ENCODE measurements at places on chromosomes 13 and 19. TPM values are rescaled to one million over a fixed set of nuclear protein-coding genes. Genes with fewer than 3 reads are reported as not detected.

Gene ZNF571
- total RNA-seq: 0.64 TPM

Gene KLK2
- not detected for total RNA-seq

Gene GGN
- 0.17 TPM for total RNA-seq

Gene PAN3
- 37.0 TPM for total RNA-seq

Gene ZNF536
- not detected for total RNA-seq

Gene MYCBP2
- total RNA-seq: 101 TPM

Gene C5AR1
- total RNA-seq: 1.4 TPM

Gene ALKBH6
- total RNA-seq: 48.3 TPM

Gene TEX29
- total RNA-seq: 0.42 TPM

- no peak overlapping the region for H3K27ac ChIP-seq
- H3K4me3 ChIP-seq: no peak overlapping the region
- H3K36me3 ChIP-seq: no peaks in the 10 kb centered on the region
- DNase-seq: no peak
- H3K4me1 ChIP-seq: peaks cover 4% of the 10 kb centered on the region
Measured at GRCh38 chr19:33032218-33032781, 32.4 kb downstream of the RHPN2 start.

GRCh38 chr13:76882431-76882830 is 3.8 kb downstream of the KCTD12 start:
- peaks cover 37% of the 10 kb centered on the region for H3K4me1 ChIP-seq
- H3K27me3 ChIP-seq: peaks cover 7% of the 10 kb centered on the region
- H3K36me3 ChIP-seq: no peaks in the 10 kb centered on the region
- H3K4me3 ChIP-seq: no peak overlapping the region

DNA sequence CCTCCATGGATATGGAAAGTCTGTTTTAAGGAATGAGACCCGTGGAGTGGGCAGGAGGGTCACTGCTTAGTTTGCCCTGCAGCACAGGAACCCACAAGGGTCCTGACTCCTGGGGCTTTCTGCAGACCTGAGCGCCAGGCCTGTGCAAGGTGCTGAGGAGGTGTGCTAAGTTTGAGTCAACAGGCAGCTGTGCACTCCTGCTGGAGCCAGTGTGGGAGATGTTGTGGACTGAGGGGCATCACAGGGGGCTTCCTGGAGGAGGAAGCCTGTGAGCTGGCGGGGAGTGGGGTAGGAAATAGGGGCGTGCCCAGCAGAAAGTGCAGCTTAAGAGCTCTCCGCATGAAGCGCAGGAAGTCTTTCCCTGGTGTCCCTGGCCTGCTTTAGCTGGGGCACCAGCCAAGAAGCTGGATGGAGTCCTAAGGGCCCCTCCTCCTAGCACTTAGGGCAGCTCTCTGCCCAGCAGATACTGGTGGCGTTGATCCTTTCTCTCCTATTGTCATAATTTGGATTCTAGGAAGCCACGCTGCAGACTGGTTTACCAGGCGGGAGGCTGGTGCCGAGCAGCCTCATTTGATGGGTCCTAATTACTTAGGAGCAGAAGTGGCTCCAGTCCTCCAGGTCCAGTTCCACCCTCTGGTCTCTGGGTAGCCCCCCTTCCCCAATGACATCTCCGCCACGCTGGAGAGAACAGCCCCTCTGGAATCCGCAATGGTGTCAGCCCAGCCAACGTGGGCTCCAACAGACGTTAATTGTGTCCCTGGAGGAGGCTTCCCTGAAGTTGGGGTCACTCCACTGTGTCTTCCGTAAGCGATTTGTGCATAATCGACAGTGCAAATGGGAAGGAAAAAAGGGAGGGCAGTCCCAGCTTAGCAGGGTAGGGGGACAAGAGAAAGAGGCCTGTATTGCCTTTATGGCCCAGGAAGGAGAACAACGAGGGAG is 309.2 kb downstream of the ZNF536 start:
- no peak for DNase-seq
- H3K4me3 ChIP-seq: no peak overlapping the region
- no peak overlapping the region for H3K27ac ChIP-seq
- H3K4me1 ChIP-seq: no peaks in the 10 kb centered on the region

- H3K36me3 ChIP-seq: peaks cover 22% of the 10 kb centered on the region
- H3K4me1 ChIP-seq: peaks cover 32% of the 10 kb centered on the region
- peak overlapping the region; percentile 77 for H3K27ac ChIP-seq
- peak overlapping the region; percentile 80 for H3K4me3 ChIP-seq
- H3K27me3 ChIP-seq: no peaks in the 10 kb centered on the region
- DNase-seq: no peak
Measured at GRCh38 chr19:55650126-55650557, 2.1 kb downstream of the CCDC106 start.

GRCh38 chr19:1653300-1653628 is 849 bp upstream of the TCF3 start:
- H3K36me3 ChIP-seq: peaks cover 8% of the 10 kb centered on the region
- H3K27me3 ChIP-seq: peaks cover 1% of the 10 kb centered on the region
- H3K4me3 ChIP-seq: peak overlapping the region; percentile 79
- H3K4me1 ChIP-seq: peaks cover 16% of the 10 kb centered on the region

DNA sequence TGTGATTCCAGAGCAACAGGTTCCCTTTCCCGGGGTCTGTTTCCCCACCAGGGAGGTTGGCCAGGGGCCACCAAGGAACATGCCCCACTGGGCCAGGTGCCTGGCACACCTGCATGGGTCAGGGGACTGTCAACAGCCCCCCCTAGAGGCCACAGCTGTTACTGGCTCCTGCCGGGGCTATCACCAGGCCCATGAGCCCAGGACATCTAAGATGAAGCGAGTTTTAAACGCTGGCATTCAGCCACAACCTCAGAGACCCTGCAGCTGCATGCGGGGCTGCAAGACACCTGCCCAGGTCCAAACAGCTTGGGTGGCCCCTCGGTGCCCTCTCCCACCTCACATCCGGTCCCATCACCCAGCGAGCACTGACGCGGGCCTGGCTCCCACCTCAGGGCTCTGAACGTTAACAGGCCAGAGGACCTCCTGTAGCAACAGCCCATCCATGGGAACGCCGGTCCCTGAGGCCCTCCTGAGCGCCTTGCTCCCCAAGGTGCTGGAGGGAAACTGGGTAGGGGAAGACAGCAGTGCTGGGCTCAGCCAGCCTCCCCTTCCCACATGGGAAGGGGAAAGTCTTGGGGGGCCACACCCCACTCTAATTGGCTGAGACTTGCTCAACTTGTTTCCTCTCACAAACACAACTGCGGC is 12.0 kb downstream of the KHSRP start:
- H3K27ac ChIP-seq: no peak overlapping the region
- peaks cover 15% of the 10 kb centered on the region for H3K36me3 ChIP-seq
- H3K4me3 ChIP-seq: no peak overlapping the region
- no peaks in the 10 kb centered on the region for H3K4me1 ChIP-seq
- peaks cover 2% of the 10 kb centered on the region for H3K27me3 ChIP-seq

GRCh38 chr19:28949535-28949934 is 263.4 kb downstream of the UQCRFS1 start:
- no peak for DNase-seq
- no peaks in the 10 kb centered on the region for H3K4me1 ChIP-seq
- H3K27ac ChIP-seq: no peak overlapping the region
- H3K27me3 ChIP-seq: peaks cover 1% of the 10 kb centered on the region

GRCh38 chr19:6828698-6829633 is 56.5 kb downstream of the VAV1 start:
- peak overlapping the region; percentile 49 for H3K27ac ChIP-seq
- peak; percentile 19 for DNase-seq
- no peaks in the 10 kb centered on the region for H3K27me3 ChIP-seq
- H3K4me1 ChIP-seq: peaks cover 9% of the 10 kb centered on the region
- H3K4me3 ChIP-seq: no peak overlapping the region
- H3K36me3 ChIP-seq: peaks cover 60% of the 10 kb centered on the region

DNA sequence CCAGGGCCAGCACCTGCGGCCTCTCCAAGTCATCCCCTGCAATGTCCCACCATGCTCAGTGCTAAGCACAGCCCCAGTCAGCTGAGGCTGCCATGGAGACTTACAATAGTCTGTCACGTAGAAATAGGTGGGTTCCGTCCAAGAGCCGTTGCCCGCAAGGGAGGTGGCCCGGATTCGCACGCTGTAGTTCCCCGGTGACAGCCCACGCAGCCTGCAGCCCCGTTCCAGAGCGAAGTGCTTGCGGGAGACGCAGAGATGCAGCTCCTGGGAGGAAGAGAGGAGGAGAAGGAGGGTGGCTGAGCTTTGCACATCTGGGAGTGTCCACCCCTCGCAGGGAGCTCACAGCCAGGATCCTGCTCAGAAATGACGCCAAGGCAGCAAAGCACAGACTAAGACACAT is 62.6 kb downstream of the ZNF557 start:
- no peak overlapping the region for H3K27ac ChIP-seq
- H3K4me3 ChIP-seq: no peak overlapping the region
- H3K27me3 ChIP-seq: no peaks in the 10 kb centered on the region
- no peaks in the 10 kb centered on the region for H3K4me1 ChIP-seq

DNA sequence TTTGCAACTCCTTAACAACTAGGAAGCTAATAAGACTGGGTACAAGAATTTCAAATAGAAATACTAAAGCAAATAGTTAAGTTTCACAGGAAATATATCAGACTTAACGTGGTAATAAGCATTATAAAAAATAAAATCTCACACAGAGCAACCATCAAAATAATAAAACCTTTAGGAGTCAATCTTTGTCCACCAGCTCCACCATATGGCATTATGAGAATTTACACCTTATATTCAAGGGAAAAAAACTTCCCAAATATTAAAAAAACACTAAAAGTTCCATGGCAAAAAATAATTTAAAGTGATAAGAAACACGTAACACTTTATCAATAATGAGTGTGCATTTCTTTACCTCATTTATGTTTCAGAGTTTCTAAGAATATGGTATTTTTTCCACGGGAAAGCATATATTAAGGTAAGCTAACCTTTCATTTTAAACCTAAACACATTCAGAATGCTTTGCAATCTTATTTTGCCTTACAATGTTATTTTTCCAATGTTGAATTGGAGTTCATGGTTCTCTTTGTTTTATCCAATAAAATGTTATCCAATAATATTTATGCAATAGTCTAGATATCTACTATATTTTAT is 423.2 kb upstream of the SGCG start:
- H3K36me3 ChIP-seq: no peaks in the 10 kb centered on the region
- no peak overlapping the region for H3K4me3 ChIP-seq
- DNase-seq: no peak
- peaks cover 2% of the 10 kb centered on the region for H3K27me3 ChIP-seq
- H3K27ac ChIP-seq: no peak overlapping the region
- H3K4me1 ChIP-seq: no peaks in the 10 kb centered on the region

GRCh38 chr13:109628251-109628699 is 158.1 kb downstream of the IRS2 start:
- no peaks in the 10 kb centered on the region for H3K27me3 ChIP-seq
- no peaks in the 10 kb centered on the region for H3K4me1 ChIP-seq
- H3K36me3 ChIP-seq: no peaks in the 10 kb centered on the region

DNA sequence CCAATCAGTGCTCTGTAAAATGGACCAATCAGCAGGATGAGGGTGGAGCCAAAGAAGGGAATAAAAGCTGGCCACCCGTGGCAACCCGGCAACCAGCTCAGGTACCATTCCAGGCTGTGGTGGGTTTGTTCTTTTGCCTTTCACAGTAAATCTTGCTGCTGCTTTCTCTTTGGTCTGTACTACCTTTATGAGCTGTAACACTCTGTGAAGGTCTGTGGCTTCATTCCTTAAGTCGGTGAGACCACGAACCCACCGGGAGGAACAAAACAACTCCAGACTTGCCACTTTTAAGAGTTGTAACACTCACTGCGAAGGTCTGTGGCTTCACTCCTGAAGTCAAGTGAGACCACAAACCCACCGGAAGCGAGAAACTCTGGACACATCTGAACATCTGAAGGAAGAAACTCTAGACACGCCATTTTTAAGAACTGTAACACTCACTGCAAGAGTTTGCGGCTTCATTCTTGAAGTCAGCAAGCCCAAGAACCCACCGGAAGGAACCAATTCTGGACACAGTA is 16.5 kb upstream of the SPACA6 start:
- peaks cover 2% of the 10 kb centered on the region for H3K27me3 ChIP-seq
- H3K27ac ChIP-seq: no peak overlapping the region
- no peak for DNase-seq
- no peak overlapping the region for H3K4me3 ChIP-seq
- H3K36me3 ChIP-seq: no peaks in the 10 kb centered on the region

DNA sequence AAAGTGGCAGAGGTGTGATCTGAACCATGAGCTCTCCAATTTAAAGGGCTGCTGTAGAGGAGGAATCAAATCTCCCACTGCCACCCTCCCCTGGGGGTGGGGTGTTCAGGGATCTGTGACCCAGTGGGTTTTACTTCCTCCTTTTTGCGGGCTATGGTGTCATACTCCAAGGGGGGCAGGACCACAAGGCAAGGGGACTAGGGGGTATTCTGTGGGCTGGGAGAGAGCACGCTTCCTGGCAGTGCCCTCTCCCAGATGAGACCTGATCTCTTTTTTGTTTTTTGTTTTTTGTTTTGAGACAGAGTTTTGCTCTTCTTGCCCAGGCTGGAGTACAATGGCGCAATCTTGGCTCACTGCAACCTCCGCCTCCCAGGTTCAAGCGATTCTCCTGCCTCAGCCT is 10.3 kb downstream of the PLD3 start:
- no peak for DNase-seq
- no peaks in the 10 kb centered on the region for H3K27me3 ChIP-seq
- H3K36me3 ChIP-seq: peaks cover 2% of the 10 kb centered on the region
- no peak overlapping the region for H3K4me3 ChIP-seq
- H3K27ac ChIP-seq: no peak overlapping the region

- H3K4me1 ChIP-seq: no peaks in the 10 kb centered on the region
- no peak overlapping the region for H3K4me3 ChIP-seq
- H3K27ac ChIP-seq: no peak overlapping the region
- DNase-seq: no peak
- no peaks in the 10 kb centered on the region for H3K36me3 ChIP-seq
Measured at GRCh38 chr19:34244611-34245299, 9.6 kb upstream of the GARRE1 start.

GRCh38 chr19:50501186-50501567 is 9.8 kb downstream of the JOSD2 start:
- H3K4me3 ChIP-seq: no peak overlapping the region
- no peak for DNase-seq
- no peaks in the 10 kb centered on the region for H3K36me3 ChIP-seq
- no peaks in the 10 kb centered on the region for H3K4me1 ChIP-seq

GRCh38 chr19:29397748-29398147 is 128.0 kb upstream of the VSTM2B start:
- no peak overlapping the region for H3K27ac ChIP-seq
- H3K4me3 ChIP-seq: no peak overlapping the region
- H3K4me1 ChIP-seq: no peaks in the 10 kb centered on the region
- H3K27me3 ChIP-seq: peaks cover 2% of the 10 kb centered on the region
- DNase-seq: no peak

- H3K27ac ChIP-seq: no peak overlapping the region
- peaks cover 7% of the 10 kb centered on the region for H3K4me1 ChIP-seq
- H3K27me3 ChIP-seq: peaks cover 12% of the 10 kb centered on the region
- DNase-seq: peak; percentile 43
Measured at GRCh38 chr19:48290771-48291488, 21.0 kb downstream of the ZNF114 start.

- DNase-seq: no peak
- no peak overlapping the region for H3K27ac ChIP-seq
- peaks cover 33% of the 10 kb centered on the region for H3K4me1 ChIP-seq
- H3K4me3 ChIP-seq: no peak overlapping the region
- H3K36me3 ChIP-seq: peaks cover 20% of the 10 kb centered on the region
- no peaks in the 10 kb centered on the region for H3K27me3 ChIP-seq
Measured at GRCh38 chr13:46685006-46685730, 111.8 kb downstream of the ESD start.

Data from activated T-helper 1 cell treated with anti-CD3 and anti-CD28 coated beads, Interleukin-12 subunit alpha, Interleukin-12 subunit beta, Interleukin-2, Interleukin-4 antibody, amounts not matched to agents 30 ng/mL and 10 ng/mL and 1 ng/mL, durations not matched to agents 14 hours and 24 hours and 36 hours (primary cell).